ENCODE measurements at places on chromosomes 16 and 17. TPM values are rescaled to one million over a fixed set of nuclear protein-coding genes. Genes with fewer than 3 reads are reported as not detected.
A peak's percentile ranks its signal among the peaks of the same experiment; 100 is the strongest.

- no peak for DNase-seq
- H3K36me3 ChIP-seq = no peaks in the 10 kb centered on the region
Observed at GRCh38 chr17:18006495-18007239, 32.3 kb downstream of the ATPAF2 start.

Gene GINS2
- total RNA-seq = not detected

GRCh38 chr16:79186196-79186595 lies 414.3 kb downstream of the MAF start:
- no peak overlapping the region for H3K4me3 ChIP-seq
- H3K4me1 ChIP-seq = peaks cover 10% of the 10 kb centered on the region
- no peak for DNase-seq
- H3K27ac ChIP-seq = no peak overlapping the region
- no peaks in the 10 kb centered on the region for H3K27me3 ChIP-seq
- no peaks in the 10 kb centered on the region for H3K36me3 ChIP-seq

Gene SLC38A8
- not detected for total RNA-seq

DNA sequence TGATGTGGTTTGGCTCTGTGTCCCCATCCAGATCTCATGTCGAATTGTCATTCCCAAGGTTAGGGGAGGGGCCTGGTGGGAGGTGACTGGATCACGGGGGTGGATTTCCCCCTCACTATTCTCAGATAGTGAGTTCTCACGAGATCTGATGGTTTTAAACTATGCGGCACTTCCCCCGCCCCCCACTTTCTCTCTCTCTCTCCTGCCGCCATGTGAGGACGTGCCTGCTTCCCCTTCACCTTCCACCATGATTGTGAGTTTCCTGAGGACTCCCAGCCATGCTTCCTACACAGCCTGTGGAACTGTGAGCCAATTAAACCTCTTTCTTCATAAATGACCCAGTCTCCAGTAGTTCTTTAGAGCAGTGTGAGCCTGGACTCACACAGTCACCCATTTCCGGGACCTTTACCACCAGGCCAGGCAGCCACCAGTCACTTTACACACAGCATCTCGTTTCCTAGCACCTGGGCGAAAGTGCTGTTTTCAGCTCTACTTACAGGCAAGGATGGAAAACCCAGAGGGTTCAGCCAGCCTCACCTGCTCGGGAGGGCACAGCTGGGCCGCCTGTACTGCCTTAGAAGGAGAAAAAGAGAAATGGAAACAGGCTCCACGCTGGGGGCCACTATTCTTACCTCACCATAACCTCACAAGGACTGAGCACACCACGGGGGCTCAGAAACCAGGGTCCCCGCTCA lies 13.8 kb upstream of the ZC3H18 start:
- H3K36me3 ChIP-seq = no peaks in the 10 kb centered on the region
- no peak for DNase-seq
- H3K4me1 ChIP-seq = no peaks in the 10 kb centered on the region

Gene RSKR
- total RNA-seq = 1.3 TPM

Gene TMEM107
- 11.0 TPM for total RNA-seq

DNA sequence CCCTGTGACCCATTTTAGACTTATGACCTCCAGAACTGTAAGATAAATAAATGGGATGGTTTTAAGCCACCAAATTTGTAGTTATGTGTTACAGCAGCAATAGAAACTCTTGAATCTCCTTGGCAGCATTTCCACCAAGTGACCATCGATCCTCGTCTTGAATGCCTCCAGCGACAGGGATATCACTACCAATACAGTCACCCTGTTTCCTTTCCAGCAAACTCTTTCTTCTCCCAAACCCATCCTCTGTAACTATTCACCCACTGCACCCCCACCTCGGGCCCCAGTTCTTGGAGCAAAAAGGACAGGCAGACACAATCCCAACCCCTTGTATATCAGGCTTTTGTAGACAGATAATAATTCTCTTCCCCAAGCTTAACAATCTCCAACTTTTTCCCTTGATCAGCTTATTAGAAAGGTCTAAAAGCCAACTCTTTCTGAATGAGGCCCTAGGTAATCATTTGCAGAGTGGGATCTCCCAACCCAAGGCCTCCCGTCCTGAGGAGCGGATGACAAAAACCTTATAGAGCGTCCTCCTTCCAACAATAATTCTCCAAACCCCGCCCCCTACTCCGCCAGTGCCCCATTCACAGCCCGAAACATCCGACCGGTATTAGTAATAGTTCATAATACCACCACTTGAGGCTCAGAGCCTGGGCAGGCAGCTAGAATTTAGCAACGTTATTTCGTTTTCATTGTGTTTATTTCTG lies 14.7 kb upstream of the PLLP start:
- H3K27ac ChIP-seq = peak overlapping the region; percentile 96
- H3K36me3 ChIP-seq = no peaks in the 10 kb centered on the region
- peak overlapping the region; percentile 57 for H3K4me3 ChIP-seq
- H3K27me3 ChIP-seq = no peaks in the 10 kb centered on the region

Gene KRTAP1-1
- total RNA-seq = not detected

GRCh38 chr16:23668873-23669272 lies 9.8 kb upstream of the PLK1 start:
- H3K27ac ChIP-seq = no peak overlapping the region
- H3K4me3 ChIP-seq = no peak overlapping the region
- no peak for DNase-seq
- H3K4me1 ChIP-seq = no peaks in the 10 kb centered on the region
- peaks cover 68% of the 10 kb centered on the region for H3K36me3 ChIP-seq
- H3K27me3 ChIP-seq = no peaks in the 10 kb centered on the region

DNA sequence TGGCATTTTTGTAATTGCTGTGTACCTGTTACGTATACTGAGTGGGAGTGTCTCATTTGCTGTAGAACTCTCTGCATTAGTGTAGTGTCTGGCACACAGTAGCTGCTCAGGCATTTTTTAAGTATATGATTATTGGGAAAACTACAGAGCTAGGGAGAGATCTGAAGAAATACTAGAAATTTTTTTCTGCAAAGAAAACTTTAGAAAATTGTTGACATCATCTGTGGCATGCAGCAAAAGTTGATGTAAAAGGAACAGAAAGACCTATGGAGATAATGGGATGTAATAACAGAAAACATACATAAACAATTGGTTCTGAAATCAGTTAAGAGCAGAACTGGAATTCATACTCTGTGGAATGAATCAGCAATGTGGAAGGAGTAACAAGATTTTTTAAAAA lies 11.6 kb downstream of the CLTC start:
- no peaks in the 10 kb centered on the region for H3K4me1 ChIP-seq
- no peak overlapping the region for H3K27ac ChIP-seq
- H3K4me3 ChIP-seq = no peak overlapping the region
- H3K36me3 ChIP-seq = no peaks in the 10 kb centered on the region

- H3K4me3 ChIP-seq = no peak overlapping the region
- no peak overlapping the region for H3K27ac ChIP-seq
- H3K36me3 ChIP-seq = no peaks in the 10 kb centered on the region
- no peaks in the 10 kb centered on the region for H3K27me3 ChIP-seq
Observed at GRCh38 chr16:354971-355461, 2.5 kb upstream of the AXIN1 start.

Gene CES3
- total RNA-seq = 0.89 TPM

DNA sequence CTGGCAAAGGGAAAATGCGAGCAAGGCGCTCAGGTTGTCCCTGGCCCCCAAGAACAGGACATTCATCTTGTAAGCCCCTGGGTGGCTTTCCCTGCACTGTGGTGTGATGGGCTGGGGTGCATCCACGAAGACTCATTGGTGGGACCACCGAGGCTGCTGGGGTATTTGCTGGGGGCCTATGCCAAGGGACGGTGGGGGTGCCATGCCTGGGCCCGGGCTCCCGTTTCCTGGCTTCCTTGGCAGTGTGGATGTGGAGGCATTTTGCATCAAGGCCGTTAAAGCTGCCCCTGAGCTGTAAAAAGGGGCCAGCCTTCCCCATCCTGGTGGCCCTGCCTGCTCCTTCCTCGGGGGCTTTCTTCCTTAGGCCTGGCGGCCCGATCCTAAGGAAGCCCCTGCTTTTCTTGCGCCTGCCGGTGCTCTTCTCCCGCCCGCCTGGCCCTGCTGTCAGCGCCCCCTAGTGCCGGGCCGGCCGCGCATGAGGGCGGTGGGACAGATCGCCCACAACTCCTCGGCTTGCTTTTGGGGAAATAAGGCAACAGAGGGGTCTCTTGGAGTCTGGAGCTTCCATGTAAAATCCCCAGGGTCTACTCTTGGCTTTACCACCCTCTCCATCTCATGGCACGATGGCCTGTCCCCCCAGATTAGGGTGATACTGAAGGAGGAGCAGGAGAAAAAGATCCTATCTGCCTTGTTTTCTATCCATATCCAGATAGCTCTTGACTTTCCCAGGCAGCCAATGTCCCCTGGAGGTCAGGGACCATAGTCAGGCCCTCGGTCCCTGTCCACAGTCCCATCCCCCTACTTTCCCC lies 9.8 kb upstream of the TBX2 start:
- H3K4me1 ChIP-seq = peaks cover 11% of the 10 kb centered on the region
- H3K36me3 ChIP-seq = no peaks in the 10 kb centered on the region
- H3K27ac ChIP-seq = no peak overlapping the region
- no peaks in the 10 kb centered on the region for H3K27me3 ChIP-seq
- no peak for DNase-seq
- H3K4me3 ChIP-seq = no peak overlapping the region

Gene CACNA1H
- 9.4 TPM for total RNA-seq

- H3K36me3 ChIP-seq = no peaks in the 10 kb centered on the region
- peaks cover 40% of the 10 kb centered on the region for H3K4me1 ChIP-seq
- no peak overlapping the region for H3K4me3 ChIP-seq
- no peak overlapping the region for H3K27ac ChIP-seq
- no peaks in the 10 kb centered on the region for H3K27me3 ChIP-seq
Observed at GRCh38 chr17:68231541-68231940, 16.3 kb upstream of the AMZ2 start.

- no peaks in the 10 kb centered on the region for H3K36me3 ChIP-seq
- H3K4me3 ChIP-seq = no peak overlapping the region
- H3K27me3 ChIP-seq = no peaks in the 10 kb centered on the region
- no peak overlapping the region for H3K27ac ChIP-seq
- no peak for DNase-seq
- H3K4me1 ChIP-seq = no peaks in the 10 kb centered on the region
Observed at GRCh38 chr16:89192956-89193575, 7.3 kb downstream of the SLC22A31 start.

Gene ELMO3
- total RNA-seq = 0.37 TPM

DNA sequence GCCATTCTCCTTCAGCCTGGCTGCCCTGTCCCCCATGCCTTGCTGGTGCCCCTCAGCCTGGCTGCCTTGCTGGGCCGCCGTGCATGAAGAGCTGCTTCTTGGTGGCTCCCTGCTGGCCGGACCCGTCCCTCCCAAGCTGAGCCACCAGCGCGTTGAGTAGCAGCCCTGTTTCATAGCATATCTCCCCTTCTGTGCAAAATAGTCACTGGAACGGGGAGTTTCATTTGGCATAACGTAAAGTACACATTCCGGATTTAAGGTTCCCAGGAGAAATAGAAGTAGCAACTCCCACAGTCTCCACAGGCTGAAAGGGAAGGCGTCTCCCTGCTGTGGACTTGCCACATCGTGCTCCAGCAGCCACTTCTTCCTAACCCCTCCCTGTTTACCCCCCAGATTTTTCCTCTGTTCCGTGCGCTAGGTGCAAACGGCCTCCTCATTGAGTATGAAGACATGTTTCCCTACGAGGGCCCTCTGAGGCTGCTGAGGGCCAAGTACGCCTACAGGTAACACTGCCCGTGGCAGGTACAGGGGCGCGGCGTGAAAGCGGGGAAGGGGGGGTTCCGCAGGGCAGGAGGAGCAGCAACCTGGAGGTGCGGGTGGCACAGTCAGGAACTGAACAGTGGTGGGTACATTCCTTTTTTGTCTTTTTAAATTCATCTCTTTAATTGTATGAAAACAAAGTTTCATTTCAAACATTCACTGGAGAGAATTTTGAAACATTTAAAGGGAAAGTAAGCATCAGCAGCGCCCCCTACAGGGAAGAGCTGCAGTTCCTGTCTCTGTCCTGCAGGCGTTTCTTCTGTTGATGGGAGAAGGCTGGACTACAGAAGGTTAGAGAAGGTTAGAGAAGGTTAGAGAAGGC lies 5.8 kb upstream of the OGFOD3 start:
- no peaks in the 10 kb centered on the region for H3K36me3 ChIP-seq
- H3K27me3 ChIP-seq = no peaks in the 10 kb centered on the region
- no peak overlapping the region for H3K27ac ChIP-seq
- no peak for DNase-seq
- no peak overlapping the region for H3K4me3 ChIP-seq

GRCh38 chr17:72863526-72864211 lies 228.8 kb downstream of the SLC39A11 start:
- no peak for DNase-seq
- H3K27ac ChIP-seq = no peak overlapping the region
- H3K4me3 ChIP-seq = no peak overlapping the region
- H3K4me1 ChIP-seq = no peaks in the 10 kb centered on the region
- no peaks in the 10 kb centered on the region for H3K27me3 ChIP-seq

DNA sequence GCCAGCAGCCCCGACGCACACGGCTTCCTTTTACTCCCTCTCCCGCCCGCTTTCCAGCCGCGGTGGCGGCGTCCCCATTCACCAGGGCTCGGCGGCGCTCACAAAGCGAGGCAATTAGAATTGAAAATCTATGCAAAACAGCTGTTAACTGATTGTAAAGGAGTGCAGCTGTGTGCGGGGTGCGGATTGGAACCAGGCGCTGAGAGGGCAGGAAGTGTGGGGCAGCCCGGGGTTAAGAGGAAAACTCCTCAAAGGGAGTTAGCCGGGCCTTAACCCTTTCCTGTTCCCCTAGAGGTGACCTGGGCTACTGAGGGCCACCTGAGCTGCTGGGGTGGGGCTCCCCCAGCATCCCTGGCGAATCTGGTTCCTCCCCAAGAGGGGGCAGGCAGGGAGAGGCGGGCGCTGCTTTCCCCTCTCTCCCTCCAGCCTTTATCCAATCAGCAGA lies 5.8 kb upstream of the GSE1 start:
- no peaks in the 10 kb centered on the region for H3K27me3 ChIP-seq
- no peaks in the 10 kb centered on the region for H3K36me3 ChIP-seq
- no peak overlapping the region for H3K27ac ChIP-seq
- no peak for DNase-seq

Gene KRTAP4-7
- total RNA-seq = not detected

DNA sequence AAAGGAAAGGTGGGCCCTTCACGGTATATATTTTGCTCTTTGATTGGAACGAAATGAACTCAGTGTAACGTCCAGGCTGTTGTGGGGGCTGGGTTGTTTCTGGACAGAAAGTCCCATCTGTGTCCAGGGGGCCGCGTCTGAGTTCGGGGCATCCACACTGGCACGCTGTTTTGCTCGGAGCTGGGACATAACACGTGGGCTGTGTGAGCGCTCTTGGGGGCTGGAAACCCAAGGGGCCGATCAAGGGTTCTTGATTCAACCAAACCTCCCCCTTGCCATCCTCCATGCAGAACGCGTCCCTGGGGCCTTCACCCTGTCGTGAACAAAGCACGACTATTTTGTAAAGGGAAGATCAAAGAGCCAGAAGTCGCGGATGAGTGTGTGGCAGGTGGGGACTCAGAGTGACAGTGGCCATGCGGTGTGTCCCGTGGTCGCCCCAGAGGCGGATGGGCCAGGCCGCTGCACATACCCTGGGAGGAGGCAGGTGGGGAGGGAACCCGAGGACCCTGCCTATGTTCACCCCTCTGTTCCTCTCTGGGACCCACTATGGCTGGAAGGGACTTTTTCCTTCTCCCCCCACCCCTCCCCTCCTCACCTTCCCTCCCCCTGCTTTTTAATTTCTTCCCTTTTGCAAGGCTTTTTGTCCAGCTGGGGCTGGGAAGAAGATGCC lies 387.2 kb downstream of the SEC14L1 start:
- H3K36me3 ChIP-seq = no peaks in the 10 kb centered on the region
- peak overlapping the region; percentile 41 for H3K4me3 ChIP-seq
- H3K27me3 ChIP-seq = no peaks in the 10 kb centered on the region
- DNase-seq = no peak
- H3K4me1 ChIP-seq = no peaks in the 10 kb centered on the region
- H3K27ac ChIP-seq = no peak overlapping the region

Gene SRL
- total RNA-seq = 466 TPM

Data from right atrium auricular region (tissue), 2 donors.